ENCODE measurements at places on chromosomes 7 and 10. TPM values are rescaled to one million over a fixed set of nuclear protein-coding genes. Genes with fewer than 3 reads are reported as not detected.

Gene WEE2
- not detected for total RNA-seq

Gene TMEM229A
- total RNA-seq = not detected

Gene TAS2R4
- total RNA-seq = 0.65 TPM

Gene TAS2R3
- total RNA-seq = 2.0 TPM

Gene IFIT1
- total RNA-seq = 3.4 TPM

Gene FAM131B
- total RNA-seq = 0.80 TPM

Gene ABCC2
- total RNA-seq = 132 TPM

Gene LEP
- not detected for total RNA-seq

Gene AFAP1L2
- 35.4 TPM for total RNA-seq

Gene TEX36
- 1.1 TPM for total RNA-seq

Gene SPDYE1
- total RNA-seq = not detected

Gene GOLGA7B
- 1.1 TPM for total RNA-seq

Gene GPR37
- 1.8 TPM for total RNA-seq

Gene CDC14C
- not detected for total RNA-seq

Gene CHAT
- not detected for total RNA-seq

Gene TRIM50
- total RNA-seq = not detected

Gene CCT6A
- 308 TPM for total RNA-seq

Measured in PC-9 (cell line).